ENCODE measurements at places on chromosomes 16 and 17. TPM values are rescaled to one million over a fixed set of nuclear protein-coding genes. Genes with fewer than 3 reads are reported as not detected.

SLC16A6 gene
- 0.23 TPM for total RNA-seq

KCNH6 gene
- total RNA-seq, result not detected

TAC4 gene
- not detected for total RNA-seq

DNA sequence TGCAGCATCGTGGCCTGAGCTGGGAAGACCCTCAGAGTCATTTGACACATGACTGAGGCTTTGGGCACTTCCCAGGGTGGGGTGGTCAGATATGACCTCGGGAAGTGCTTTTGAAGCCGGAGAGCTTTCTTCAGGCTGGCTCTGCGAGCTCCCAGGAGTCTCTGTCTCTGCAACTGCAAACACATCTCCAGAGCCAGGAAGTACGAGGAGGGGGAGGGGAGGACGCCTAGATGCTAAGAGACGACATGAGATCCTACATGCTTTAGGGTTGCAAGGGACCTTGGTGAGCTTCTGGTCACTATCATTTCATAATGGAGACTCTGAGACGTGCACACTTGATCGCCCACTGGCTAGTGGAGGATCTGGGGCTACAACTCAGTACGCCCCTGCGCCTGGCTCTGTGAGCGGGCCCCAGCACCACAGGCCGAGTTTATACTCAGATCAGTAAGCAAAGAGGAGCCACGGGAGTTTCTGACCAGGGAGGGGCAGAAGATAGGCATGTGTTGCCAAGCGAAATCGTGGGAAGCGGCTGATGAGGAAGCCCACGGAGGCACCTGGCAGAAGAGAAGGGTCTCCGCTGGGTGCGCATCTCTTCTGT lies 527 bp upstream of the MGAT5B start:
- DNase-seq, result no peak
- peaks cover 24% of the 10 kb centered on the region for H3K27me3 ChIP-seq
- H3K4me3 ChIP-seq, result peak overlapping the region; percentile 88
- H3K36me3 ChIP-seq, result no peaks in the 10 kb centered on the region

DNA sequence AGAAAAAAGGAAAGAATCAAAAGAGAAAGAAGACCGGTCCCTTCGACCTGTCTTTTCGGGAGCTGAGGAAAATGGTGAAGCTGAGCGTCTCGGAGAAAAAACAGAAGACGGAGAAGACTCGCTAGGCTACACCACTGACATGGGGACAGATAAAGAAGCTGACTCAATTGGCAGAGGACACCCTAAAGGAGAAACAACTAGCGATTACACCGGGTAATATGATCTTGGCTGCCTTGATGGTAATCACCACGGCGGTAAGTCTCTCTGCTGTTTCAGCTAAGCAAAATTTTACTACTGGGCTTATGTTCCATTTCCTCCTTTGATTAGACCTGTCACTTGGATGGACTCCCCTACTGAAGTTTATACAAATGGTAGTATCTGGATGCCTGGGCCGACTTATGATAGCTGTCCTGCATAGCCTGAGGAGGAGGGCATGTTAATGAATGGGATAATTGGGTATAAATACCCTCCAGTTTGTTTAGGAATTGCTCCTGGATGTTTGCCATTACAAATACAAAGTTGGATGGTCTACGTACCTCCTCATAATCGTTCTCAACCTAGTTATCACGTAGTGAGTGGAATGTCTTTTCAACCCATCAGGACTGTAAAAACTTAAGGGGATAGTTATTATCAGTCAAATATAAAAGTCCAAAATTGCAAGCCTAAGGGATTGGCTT lies 24.1 kb downstream of the ALOX15B start:
- no peak overlapping the region for H3K27ac ChIP-seq
- H3K36me3 ChIP-seq, result no peaks in the 10 kb centered on the region
- no peak for DNase-seq
- H3K4me3 ChIP-seq, result no peak overlapping the region
- H3K27me3 ChIP-seq, result peaks cover 94% of the 10 kb centered on the region

- peak overlapping the region; percentile 58 for H3K4me3 ChIP-seq
- peaks cover 23% of the 10 kb centered on the region for H3K27me3 ChIP-seq
- H3K27ac ChIP-seq, result no peak overlapping the region
- H3K4me1 ChIP-seq, result peaks cover 15% of the 10 kb centered on the region
Measured at GRCh38 chr16:50841081-50841886, 99.4 kb downstream of the CYLD start.

- peak overlapping the region; percentile 52 for H3K4me3 ChIP-seq
- no peak for DNase-seq
- peaks cover 43% of the 10 kb centered on the region for H3K4me1 ChIP-seq
- H3K36me3 ChIP-seq, result no peaks in the 10 kb centered on the region
Measured at GRCh38 chr17:38449364-38449763, 21.1 kb downstream of the ARHGAP23 start.

GRCh38 chr16:23163921-23164320 lies 14.7 kb upstream of the USP31 start:
- no peaks in the 10 kb centered on the region for H3K4me1 ChIP-seq
- peaks cover 47% of the 10 kb centered on the region for H3K27me3 ChIP-seq
- DNase-seq, result no peak
- no peak overlapping the region for H3K27ac ChIP-seq

- H3K4me1 ChIP-seq, result peaks cover 36% of the 10 kb centered on the region
- no peak for DNase-seq
- H3K27ac ChIP-seq, result no peak overlapping the region
- H3K4me3 ChIP-seq, result no peak overlapping the region
Measured at GRCh38 chr17:15447928-15448579, 19.4 kb downstream of the CDRT4 start.

DNA sequence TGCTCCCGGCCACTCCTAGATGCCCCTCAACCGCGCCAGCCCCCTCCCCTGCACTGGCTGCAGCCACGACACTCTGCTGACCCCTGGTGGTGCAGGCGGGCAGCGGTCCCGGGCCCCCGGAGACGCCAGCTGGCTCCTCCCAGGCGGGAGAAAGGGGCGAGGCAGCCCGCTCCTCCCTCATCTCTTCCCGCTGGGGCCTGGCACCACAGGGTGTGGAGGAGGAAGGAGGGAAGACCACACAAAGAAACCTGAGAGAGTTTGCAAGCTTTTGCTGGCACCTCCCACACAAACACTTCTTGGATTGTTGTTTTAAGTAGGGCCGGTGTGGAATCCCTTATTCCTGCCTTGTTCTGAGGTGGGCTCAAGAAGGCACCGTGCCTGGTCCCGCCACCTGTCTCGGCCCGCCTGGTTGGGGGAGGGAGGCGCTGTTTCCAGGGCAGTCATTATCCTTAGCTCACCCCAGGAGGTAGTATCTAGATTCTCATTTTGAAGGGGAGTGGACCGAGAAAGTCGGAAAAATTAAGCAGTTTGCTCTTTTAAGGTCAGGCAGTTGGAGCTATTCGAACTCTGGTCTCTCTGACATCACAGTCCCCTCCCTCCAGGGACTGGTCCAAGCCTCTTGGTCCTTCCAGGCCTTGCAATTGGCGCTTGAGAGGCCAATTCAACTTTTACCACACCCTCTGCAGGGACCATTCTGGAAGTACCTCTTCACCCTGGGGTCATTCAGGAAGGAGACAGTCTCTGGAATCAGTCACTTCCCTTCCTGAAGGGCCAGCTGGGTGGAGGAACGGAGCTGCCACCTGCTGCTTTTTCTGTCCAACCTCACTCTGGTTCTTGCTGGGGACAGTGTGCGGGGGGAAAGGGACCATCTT lies 959 bp upstream of the ANKRD13B start:
- peak overlapping the region; percentile 94 for H3K4me3 ChIP-seq
- H3K36me3 ChIP-seq, result no peaks in the 10 kb centered on the region
- no peaks in the 10 kb centered on the region for H3K27me3 ChIP-seq
- H3K27ac ChIP-seq, result peak overlapping the region; percentile 95
- DNase-seq, result peak; percentile 100
- H3K4me1 ChIP-seq, result peaks cover 53% of the 10 kb centered on the region

DNA sequence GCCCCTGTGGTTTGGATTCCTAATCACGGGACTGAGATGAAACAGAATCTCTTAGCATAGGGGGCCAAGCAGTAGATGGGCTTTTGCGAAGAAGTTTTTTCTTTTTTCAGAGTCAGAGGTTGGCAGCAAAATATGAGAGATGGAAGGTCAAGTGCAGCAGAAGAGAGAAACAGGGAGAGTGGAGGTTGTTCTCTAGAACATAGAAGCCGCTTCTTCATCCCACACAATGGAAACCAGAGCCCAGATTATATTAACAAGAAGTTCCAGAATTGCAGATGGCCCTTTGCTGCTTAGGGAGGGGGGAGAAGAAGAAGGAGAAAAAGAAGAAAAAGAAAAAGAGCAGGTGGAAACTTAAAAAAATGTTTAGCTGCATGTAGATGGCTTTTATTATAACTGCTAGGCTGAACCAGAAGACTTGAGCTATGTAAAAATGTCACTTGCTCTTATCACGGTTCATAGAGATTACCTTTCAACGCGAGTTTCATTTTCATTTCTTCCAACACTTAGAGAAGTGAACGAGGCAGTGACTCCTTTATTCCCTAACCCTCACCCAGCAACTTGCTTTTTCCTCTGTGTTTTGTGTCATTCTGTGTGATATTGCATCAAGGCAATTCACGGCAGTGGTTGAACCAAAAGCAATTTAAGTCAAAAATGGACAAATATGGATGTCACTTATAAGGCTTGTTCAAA lies 737.5 kb downstream of the WWOX start:
- no peaks in the 10 kb centered on the region for H3K36me3 ChIP-seq
- H3K27me3 ChIP-seq, result no peaks in the 10 kb centered on the region
- no peaks in the 10 kb centered on the region for H3K4me1 ChIP-seq

DNA sequence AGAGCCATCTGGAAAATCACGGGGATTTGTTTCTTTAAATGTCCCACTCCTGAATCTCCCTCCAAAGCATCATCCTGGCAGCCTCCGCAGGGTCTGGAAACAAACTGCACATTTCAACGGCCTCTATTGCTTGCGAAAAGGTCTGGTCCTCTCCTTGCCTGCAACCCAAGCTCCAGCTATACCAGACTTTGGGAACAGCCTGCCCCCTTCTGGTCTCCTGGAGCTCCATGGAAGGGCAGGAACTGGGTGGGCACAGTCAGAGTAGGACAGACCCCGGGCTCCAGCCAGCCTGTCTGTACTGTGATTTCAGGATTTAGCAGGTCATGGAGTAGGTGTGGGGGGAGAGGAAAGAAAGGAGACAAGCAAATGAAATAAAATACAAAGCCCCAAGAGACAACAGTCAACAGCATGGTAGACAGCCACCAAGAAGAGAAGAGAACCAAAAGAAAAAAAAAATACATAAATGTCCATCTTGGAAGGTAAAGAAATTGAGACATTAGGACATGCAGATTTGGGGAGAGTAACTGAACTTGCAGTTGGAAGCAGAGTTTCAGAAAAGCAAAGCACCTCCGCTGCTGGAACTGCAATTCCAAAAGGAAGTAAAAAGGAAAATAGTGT lies 2.7 kb downstream of the XYLT1 start:
- H3K36me3 ChIP-seq, result peaks cover 7% of the 10 kb centered on the region
- H3K27me3 ChIP-seq, result peaks cover 21% of the 10 kb centered on the region
- peak overlapping the region; percentile 91 for H3K4me3 ChIP-seq

DNA sequence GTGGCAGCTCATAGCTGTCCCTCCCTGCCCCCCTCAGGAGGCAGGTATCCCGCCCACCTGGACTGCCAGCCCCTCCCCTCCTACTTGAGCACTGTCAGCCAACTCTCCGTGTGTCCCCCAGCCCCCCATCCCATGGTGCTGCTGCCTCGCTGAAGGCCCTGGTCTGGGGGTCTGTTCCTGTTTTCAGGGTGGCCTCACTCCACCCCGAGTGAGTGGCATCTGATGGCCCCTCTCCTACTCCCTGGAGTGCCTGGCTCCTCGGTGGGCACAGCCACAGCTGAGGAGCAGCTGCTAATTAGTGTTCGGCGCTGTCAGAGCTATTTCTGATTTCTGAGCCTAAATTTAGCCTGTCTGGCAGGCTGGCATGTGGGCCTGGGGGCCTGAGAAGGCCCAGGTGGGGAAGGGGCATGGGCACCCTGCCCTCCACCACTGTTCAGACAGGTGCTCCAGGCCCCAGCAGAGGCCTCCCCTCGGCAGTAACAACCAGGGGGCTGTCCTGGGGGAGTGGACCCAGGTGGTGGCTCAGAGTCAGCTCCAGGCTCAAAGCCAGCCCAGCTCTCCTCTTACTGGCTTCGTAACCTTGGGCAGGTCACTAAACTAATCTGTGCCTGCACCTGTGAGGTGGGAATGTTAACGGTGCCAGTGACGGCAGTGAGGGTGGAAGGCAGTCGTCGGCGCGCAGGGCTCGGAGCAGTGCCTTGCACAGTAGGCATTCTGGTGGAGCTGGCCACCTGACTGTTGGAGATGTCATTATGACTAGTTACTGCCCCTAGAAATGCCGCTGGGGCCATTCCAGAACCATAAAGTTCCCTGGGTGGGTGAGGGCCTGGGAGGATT lies 6.5 kb downstream of the FMNL1 start:
- H3K27me3 ChIP-seq, result peaks cover 36% of the 10 kb centered on the region
- no peak for DNase-seq
- no peak overlapping the region for H3K4me3 ChIP-seq
- H3K27ac ChIP-seq, result no peak overlapping the region

- no peak for DNase-seq
- peaks cover 21% of the 10 kb centered on the region for H3K36me3 ChIP-seq
Measured at GRCh38 chr17:82729479-82730260, 5.7 kb upstream of the FN3K start.
